CD4-positive, alpha-beta T cell treated with Interleukin-17A for 1 hour (primary cell): ENCODE measurements at places on chromosomes 11 and 22.

- DNase-seq = no peak
Observed at GRCh38 chr11:19924716-19925115, 212.1 kb downstream of the NAV2 start.

GRCh38 chr11:47254386-47254785 lies 3.4 kb upstream of the NR1H3 start:
- DNase-seq = no peak

DNA sequence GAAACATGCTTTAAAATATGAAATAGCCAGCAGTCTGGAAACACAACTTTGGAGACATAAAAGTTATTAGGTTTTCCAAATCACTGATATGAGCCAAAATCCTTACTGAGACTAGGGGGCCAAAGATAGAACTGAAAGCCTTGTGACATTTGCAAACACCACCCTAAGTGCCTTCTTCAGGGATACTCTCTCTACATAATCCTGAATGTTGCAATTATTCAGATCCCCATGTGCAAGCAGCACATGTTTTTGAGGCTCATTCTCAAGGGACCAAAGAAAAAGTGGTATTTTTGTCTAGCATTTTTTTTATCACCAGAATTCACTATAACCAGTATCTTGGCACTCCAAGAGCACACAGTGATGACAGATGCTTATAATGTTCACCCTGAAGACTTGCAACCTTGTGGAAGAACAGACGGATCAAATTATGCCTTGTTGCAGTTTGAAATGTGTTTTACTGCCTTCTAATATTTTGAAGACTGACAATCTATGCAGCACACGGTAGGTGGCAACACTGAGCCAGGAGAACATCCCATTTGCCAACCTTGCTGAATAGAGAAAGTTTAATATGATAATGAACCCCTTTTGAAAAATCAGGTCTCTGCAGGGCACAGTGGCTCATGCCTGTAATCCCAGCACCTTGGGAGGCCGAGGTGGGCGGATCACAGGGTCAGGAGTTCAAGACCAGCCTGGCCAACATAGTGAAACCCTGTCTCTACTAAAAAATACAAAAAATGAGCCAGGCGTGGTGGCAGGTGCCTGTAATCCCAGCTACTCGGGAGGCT lies 78.5 kb downstream of the PLEKHA7 start:
- DNase-seq = peak; percentile 25

GRCh38 chr11:130096823-130097222 lies 27.1 kb downstream of the APLP2 start:
- DNase-seq = no peak

DNA sequence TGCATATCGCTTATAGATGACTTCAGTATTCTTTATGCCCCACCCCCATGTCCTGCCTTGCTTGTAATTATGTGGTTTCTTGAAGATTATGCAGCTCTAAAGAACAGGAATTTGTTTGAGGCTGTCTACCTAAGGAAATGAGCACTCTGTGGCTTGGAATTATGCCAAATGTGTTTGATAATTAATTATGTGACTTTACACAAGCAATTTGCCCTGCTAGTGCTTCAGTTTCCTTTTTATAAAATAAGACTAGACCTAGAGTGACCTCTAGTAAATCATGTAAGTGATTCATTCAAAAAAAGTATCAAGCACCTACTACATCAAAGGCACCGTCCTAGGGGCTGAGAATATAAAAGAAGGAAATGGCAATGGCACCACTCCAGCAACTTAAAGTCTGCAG lies 491.5 kb upstream of the KIRREL3 start:
- DNase-seq = no peak

- DNase-seq = no peak
Observed at GRCh38 chr11:17914957-17915356, 97.9 kb downstream of the SERGEF start.

DNA sequence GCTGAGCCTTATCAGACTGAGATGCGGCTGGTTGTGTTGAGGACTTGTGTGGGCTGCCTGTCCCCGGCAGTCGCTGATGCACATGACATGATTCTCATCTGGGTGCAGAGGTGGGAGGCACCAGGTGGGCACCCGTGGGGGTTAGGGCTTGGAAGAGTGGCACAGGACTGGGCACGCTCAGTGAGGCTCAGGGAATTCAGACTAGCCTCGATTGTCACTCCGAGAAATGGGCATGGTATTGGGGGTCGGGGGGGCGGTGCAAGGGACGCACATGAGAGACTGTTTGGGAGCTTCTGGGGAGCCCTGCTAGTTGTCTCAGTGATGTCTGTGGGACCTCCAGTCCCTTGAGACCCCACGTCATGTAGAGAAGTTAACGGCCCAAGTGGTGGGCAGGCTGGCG lies 25.5 kb downstream of the CSF2RB start:
- DNase-seq = no peak

DNA sequence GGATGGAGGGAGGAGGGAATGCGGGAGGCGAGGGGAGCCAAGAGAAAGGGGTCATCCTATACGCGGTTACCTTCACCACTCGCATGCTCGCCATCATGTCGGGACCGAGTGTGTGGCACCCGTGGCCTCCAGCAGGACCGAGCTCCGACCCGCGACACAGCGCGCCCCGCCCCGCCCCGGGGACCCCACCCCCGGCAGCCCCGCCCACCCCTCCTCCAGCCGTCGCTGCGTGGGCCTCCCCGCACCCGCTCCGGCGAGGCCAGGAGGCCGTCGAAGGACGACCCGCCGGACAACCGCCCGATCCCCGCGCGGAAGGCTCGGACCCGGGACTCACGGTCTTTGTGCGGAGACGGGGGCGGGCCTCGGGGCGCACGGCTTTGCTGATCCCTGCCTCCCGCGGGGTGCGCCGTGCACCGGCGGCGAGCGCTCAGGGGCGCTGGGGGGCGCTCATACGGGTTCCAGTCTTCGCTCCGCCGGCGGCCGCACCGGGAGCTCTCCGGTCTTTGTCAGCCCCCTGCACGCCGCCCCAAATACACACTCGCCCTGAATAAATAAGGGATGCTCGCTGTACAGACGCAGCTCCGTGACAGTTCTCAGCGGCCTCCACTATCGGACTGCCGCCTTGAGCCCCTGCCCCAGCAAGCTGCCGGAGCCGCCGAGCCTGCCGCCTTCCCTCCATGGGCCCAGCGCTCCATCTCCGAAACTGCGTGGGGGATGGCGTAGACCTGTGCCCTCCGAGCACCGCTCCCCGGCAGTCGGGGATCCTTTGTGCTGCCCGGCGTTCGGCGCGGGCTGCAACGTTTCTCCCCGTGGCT lies at the start of gene UBE2L6:
Gene UBE2L6, minus strand, starts transcription at position 158 of the 815 bp plus-strand sequence. Its CDS starts 61 bp downstream, at position 97.
- DNase-seq = peak; percentile 57

DNA sequence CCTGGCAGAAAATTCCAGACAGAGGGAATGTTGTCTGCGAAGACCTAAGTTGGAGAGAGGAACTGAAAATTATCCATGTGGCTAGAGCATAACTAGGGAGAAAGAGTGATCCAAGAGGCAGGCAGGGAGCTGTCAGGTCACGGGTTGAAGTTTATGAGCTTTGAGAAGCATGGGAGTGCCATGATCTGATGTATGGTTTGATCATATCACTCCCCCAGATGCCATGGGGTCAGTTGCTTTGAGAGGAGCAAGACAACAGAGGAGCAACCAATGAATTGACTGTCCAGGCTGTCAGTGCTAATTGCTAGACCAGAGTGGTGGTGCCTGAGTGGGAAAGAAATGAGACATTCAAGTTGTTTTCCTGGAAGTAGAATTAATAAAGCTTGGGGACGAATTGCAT lies 54.0 kb downstream of the CYB5R2 start:
- DNase-seq = no peak

DNA sequence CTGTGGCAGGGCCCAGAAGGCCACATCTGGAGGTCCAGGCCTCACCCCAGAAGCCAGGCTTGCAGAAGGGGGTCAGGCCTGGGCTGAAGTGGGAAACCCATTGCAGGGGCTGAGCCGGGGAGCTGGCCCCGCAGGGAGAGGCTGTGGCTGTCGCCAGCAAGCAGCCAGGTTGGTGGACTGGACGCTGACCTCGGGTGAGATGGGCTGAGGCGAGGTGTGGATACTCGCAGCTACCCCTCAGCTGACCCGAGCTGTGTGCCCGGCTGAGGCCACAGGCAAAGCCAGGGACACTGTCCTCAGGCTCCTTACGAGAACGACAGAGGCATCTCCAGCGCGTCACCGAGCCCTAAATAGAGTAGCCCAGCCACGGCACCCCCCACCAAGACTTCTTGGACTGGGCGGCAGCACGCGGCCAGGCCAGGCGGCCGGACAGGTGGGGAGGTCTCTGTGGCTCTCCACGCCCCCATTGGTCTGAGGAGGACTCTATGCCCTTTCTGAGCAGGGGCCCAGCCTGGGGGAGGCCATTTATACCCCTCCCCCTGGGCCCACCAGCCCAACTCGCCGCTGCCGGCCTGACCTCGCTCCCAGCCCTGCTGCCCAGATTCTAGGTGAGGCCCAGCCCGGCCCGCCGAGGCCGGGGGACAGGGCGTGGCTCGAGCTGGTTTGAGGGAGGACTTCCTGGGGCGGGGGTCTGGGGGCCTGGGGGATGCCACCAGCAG lies at the start of gene TNNI2:
Gene TNNI2, plus strand, starts transcription at position 556 of the 719 bp plus-strand sequence. CDS start 716 bp downstream, outside the sequence.
- no peak for DNase-seq

- DNase-seq = no peak
Observed at GRCh38 chr22:23889620-23890019, 4.6 kb upstream of the MIF start.

DNA sequence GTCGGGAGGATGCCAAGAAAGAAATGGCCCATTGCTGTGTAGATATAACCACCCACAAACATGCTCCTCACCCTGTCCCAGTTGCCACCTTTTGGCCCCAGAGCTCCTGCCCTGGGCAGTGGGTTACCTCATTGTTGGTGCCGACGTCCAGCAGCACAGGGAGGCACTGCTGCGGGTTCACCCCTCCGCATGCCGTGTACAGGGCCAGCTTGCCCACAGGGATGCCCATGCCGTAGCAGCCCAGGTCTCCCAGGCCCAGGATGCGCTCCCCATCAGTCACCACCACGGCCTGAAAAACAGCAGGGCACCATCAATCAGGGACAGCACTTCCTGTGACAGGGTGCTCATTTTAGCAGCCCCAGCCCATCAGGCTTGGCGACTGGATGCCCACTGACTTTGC lies 123.1 kb downstream of the CCDC81 start:
- no peak for DNase-seq

DNA sequence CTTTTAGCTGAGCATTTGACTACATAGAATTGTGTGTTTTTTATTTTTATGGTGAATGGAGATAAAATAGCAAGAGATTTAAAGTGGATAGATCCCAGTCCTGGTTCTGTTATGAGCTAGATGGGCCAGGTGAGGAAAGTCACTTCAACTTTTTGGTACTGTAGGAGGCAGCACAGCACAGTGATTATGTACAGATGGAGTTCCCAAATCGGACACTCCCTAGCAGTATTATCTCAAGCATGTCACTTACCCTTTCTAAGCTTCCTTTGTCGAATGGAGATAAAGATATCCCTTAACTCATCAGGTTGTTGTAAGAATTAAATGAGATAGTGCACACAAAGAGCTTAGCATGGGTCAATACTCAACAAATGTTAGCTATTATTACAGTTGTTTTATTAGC lies 5.3 kb downstream of the EXPH5 start:
- no peak for DNase-seq

- DNase-seq = no peak
Observed at GRCh38 chr11:15114501-15115475, at the start of gene INSC. Gene INSC, plus strand, starts transcription at chr11:15114923. Its CDS starts 34,252 bp downstream, at chr11:15149175.

DNA sequence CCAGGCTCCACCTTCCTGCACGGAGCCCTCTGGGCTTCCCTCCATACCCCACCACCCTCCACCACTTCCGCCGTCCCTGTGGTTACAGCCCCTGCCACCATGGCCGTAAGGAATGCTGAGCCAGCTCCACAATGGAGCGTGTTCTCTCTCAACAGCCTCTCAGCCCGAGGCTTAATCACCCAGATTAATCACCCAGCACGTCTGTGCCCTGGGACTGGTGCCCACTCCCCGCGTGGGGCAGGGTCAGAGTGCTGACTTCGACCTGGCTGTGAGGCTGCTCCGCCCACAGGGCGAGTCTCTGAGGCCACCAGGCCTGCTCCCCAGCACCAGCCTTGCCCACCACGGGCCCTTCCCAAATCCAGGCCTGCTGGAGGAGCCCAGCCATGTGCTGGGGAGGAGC lies 4.0 kb upstream of the TH start:
- no peak for DNase-seq

DNA sequence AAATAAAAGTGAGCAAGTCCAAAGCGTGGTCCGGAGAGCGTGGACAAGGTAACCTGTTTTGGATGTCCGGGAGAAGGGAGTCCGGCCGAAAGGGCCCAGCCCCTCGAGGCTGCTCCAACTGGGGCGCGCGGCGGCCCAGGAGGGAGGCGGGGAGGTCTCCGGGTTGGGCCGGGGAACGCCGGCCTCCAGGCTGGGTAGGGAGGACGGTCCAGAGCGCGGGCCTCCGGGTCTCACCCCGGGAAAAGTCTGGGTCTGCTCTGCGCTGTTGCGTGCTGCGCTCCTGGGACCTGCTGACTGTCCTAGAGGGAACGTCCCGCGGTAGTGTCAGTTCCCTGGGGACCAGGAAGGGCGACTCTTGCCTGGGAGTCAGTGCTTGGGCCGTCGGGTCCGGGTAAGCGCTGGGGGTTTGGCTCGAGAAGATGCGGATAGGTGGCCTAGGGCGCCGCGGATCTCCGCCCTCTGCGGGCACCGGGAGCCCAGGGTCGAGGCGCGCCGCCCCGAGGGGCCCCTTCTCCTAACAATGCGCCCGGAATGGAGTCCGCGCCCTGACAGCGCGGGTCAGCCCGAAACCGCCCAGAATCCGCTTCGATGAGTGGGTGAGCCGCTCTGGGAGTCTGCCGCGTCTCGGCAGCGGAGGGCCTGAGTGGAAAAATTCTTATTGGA lies 988 bp upstream of the FLI1 start:
- DNase-seq = peak; percentile 29

GRCh38 chr11:126362879-126363655 lies 7.6 kb downstream of the ST3GAL4 start:
- DNase-seq = no peak

GRCh38 chr11:69044111-69045013 lies 4.4 kb upstream of the TPCN2 start:
- no peak for DNase-seq

- no peak for DNase-seq
Observed at GRCh38 chr11:10600570-10601248, 32.2 kb upstream of the LYVE1 start.

GRCh38 chr11:72026090-72026489 lies 27.4 kb downstream of the IL18BP start:
- no peak for DNase-seq

DNA sequence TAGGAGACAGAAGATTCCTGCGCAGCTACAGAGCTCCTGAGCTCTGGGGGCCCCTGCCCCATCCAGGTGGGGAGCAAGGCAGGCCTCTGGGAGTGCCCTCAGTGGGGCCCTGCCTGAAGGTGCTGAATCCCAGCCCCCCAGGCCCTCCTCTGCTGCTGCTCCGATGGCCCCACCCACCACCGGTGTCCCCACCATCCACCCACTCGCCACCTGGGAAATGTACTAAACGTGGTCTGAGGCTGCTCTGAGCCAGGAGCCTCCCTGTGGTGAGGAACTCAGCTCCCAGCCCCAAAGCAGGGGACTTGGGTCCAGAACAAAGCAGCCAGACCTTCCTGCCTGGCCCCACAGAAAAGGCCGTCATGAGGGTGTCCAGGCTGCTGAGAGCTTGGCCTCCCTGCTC lies 289.4 kb downstream of the CTTN start:
- DNase-seq = no peak
